CD4-positive, alpha-beta T cell (primary cell): ENCODE measurements at places on chromosomes 7 and 10. TPM values are rescaled to one million over a fixed set of nuclear protein-coding genes. Genes with fewer than 3 reads are reported as not detected.

The ANKRD2 gene
- not detected for total RNA-seq

The PARD3 gene
- total RNA-seq = 0.53 TPM

The TMEM184A gene
- total RNA-seq = not detected

- no peak overlapping the region for H3K4me3 ChIP-seq
- no peak overlapping the region for H3K27ac ChIP-seq
- no peak for DNase-seq
- no peaks in the 10 kb centered on the region for H3K4me1 ChIP-seq
These were observed 321.7 kb downstream of the PRPF18 start for GRCh38 chr10:13908475-13908874.
